Activated naive CD8-positive, alpha-beta T cell treated with anti-CD3 and anti-CD28 coated beads, Interleukin-2, amount 10 ng/mL, durations not matched to agents 7 days and 5 days (primary cell): ENCODE measurements at places on chromosomes 11 and 22. TPM values are rescaled to one million over a fixed set of nuclear protein-coding genes. Genes with fewer than 3 reads are reported as not detected.
A peak's percentile ranks its signal among the peaks of the same experiment; 100 is the strongest.

- H3K4me3 ChIP-seq = peak overlapping the region; percentile 2
- H3K36me3 ChIP-seq = peaks cover 29% of the 10 kb centered on the region
- peak overlapping the region; percentile 81 for H3K27ac ChIP-seq
- H3K27me3 ChIP-seq = no peaks in the 10 kb centered on the region
- no peak for DNase-seq
These were observed 2.6 kb upstream of the UCP3 start for GRCh38 chr11:74011360-74012073.

DNA sequence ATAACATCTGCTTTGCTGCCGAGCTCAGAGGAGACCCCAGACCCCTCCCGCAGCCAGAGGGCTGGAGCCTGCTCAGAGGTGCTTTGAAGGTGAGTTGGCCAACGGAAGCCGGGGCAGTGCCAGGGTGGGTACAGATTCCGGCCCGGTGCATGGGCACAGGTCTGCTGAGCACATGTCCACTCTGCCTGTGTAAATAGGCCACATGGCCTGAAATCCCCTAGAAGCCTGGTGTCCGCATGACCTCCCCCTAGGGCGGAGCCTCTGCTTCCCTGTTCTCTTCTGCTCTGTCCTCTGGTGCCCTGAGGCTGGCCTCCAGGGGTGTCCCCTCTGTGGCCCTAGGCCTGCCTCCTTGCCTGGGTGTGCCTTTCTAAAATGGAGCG is 19.6 kb upstream of the TXNRD2 start:
- no peak overlapping the region for H3K4me3 ChIP-seq
- H3K27ac ChIP-seq = peak overlapping the region; percentile 34
- no peaks in the 10 kb centered on the region for H3K27me3 ChIP-seq
- DNase-seq = no peak
- H3K36me3 ChIP-seq = peaks cover 2% of the 10 kb centered on the region

- no peaks in the 10 kb centered on the region for H3K27me3 ChIP-seq
- DNase-seq = no peak
- H3K36me3 ChIP-seq = no peaks in the 10 kb centered on the region
- no peak overlapping the region for H3K27ac ChIP-seq
- no peaks in the 10 kb centered on the region for H3K4me1 ChIP-seq
These were observed 566.9 kb upstream of the ANO5 start for GRCh38 chr11:21625982-21626381.

Gene OR2AG1
- not detected for total RNA-seq

Gene TSGA10IP
- total RNA-seq = not detected
